ENCODE measurements at places on chromosomes 5 and 9.

DNA sequence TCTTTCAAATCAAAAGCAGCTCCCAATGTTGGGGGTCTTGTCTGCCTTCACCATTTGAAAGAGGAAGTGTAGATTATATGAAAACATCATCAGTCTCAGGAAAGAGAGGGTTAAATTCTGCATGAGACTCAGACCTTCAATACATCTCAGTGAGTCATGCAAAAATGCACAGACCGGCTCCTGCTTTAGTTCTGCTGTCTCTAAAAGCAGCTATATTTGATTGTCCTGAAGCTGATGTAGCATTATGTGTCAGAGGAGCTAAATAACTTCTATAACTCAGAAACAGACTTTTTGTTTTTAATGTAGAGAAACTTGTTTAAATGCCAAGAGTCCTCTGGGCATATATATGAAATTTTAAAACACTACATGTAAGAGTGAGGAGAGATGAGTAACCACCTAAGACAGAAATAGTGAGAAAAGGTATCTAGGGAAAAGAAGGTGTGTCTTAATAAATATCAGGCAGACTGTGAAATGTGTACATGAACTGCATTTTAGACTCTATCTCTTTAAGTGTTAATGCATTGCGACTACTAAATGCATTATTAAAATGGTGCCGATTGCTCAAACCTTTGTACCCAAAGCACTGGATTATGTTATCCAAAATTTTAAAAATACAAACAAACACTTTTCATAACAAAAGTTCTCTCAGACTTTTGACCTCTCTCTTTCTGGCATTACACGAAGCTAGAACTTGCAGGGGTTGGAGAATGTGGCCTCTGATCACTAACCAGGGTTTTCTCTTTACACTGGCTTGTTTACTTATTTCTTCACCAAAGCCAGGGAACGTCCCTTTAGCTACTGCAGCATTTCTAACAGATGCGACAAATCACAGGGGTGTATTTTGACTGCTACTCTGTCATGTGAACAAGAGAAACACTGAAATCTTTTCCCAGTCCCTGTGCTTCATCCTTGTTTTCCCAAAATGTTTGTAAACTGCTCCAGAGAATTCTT, 302.3 kb downstream of the ARL15 start:
- H3K4me3 ChIP-seq = no peak overlapping the region
- H3K27me3 ChIP-seq = no peaks in the 10 kb centered on the region
- H3K36me3 ChIP-seq = no peaks in the 10 kb centered on the region

DNA sequence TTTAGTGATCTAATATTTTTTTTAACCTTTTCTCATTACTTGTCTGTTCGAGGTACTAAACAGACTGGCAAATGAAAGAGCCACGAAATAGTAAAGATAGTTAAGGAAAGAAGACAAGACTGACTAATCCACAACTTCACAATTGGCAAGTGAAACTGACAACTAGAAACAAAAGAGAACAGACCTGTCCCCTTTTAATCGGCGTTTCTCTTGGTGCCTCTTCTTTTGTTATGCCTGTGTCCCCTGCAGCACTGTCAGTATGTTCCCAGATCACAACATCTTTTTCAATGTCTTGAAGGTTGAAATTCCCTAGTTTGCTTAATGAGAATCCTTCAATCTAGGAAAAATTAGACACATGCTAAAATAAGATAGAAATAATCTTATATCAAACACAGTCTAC, 26.1 kb downstream of the TUT7 start:
- no peak for DNase-seq
- no peaks in the 10 kb centered on the region for H3K27me3 ChIP-seq
- no peaks in the 10 kb centered on the region for H3K4me1 ChIP-seq

- H3K4me1 ChIP-seq = no peaks in the 10 kb centered on the region
- DNase-seq = no peak
- no peaks in the 10 kb centered on the region for H3K36me3 ChIP-seq
- peaks cover 8% of the 10 kb centered on the region for H3K27me3 ChIP-seq
- H3K27ac ChIP-seq = no peak overlapping the region
- no peak overlapping the region for H3K4me3 ChIP-seq
These were observed 194.8 kb downstream of the TSSK1B start for GRCh38 chr5:113240032-113240431.

- no peaks in the 10 kb centered on the region for H3K27me3 ChIP-seq
- peak overlapping the region; percentile 88 for H3K4me3 ChIP-seq
- H3K27ac ChIP-seq = peak overlapping the region; percentile 91
- H3K36me3 ChIP-seq = peaks cover 31% of the 10 kb centered on the region
- H3K4me1 ChIP-seq = peaks cover 13% of the 10 kb centered on the region
These were observed 696 bp downstream of the ZFP62 start for GRCh38 chr5:180860273-180860886.

GRCh38 chr5:168301593-168302390, 10.3 kb downstream of the WWC1 start:
- no peaks in the 10 kb centered on the region for H3K27me3 ChIP-seq
- no peak for DNase-seq
- no peak overlapping the region for H3K4me3 ChIP-seq
- no peak overlapping the region for H3K27ac ChIP-seq
- no peaks in the 10 kb centered on the region for H3K4me1 ChIP-seq

- no peak for DNase-seq
- H3K4me3 ChIP-seq = no peak overlapping the region
- H3K27me3 ChIP-seq = no peaks in the 10 kb centered on the region
- no peak overlapping the region for H3K27ac ChIP-seq
- no peaks in the 10 kb centered on the region for H3K36me3 ChIP-seq
These were observed 28.0 kb downstream of the NCS1 start for GRCh38 chr9:130200038-130200849.

- H3K4me1 ChIP-seq = no peaks in the 10 kb centered on the region
- no peak overlapping the region for H3K27ac ChIP-seq
- DNase-seq = no peak
- no peaks in the 10 kb centered on the region for H3K36me3 ChIP-seq
These were observed 374.2 kb downstream of the MAN2A1 start for GRCh38 chr5:110063640-110064602.

DNA sequence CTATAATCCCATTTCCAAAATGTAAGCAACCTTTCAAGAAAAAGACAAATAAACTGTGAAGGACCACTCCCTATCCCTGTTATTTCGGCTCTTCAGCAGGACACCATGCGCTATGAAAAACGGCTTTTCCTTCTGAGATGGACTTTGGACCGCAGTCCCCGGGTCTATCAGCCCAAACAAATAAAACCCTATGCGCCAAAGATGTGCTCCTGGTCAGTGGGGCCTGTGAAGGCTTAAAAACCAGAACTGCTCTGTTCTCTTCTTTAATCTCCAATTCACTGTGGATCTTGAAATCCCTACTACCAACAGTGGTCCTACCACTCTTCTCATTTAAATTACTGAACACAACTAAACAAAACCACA, 33.3 kb downstream of the RAPGEF1 start:
- H3K4me3 ChIP-seq = no peak overlapping the region
- no peaks in the 10 kb centered on the region for H3K36me3 ChIP-seq
- H3K27me3 ChIP-seq = no peaks in the 10 kb centered on the region
- H3K27ac ChIP-seq = no peak overlapping the region

DNA sequence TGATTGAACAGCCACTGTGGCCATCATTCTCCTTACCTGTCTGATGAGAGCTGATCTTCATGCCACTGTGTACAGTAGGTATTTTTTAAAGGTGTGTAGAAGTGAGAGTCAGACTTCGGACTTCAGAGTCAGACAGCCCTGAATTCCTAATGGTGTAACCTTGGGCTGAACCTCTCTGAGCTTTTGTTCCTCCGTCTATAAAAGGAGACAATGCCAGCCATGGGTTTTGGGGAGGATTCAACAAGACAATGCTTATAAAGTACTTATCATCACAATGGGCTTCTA, 18.7 kb downstream of the GSN start:
- no peak for DNase-seq
- H3K27ac ChIP-seq = peak overlapping the region; percentile 93
- H3K4me1 ChIP-seq = peaks cover 77% of the 10 kb centered on the region
- H3K4me3 ChIP-seq = peak overlapping the region; percentile 7

Data from K562 (cell line).